RKO (cell line): ENCODE measurements at places on chromosomes 4 and X.

- peak; percentile 62 for DNase-seq
Observed at GRCh38 chrX:41335958-41336331, 2.0 kb downstream of the DDX3X start.

- DNase-seq: no peak
Observed at GRCh38 chr4:122814426-122814825, 12.2 kb upstream of the FGF2 start.

- DNase-seq: no peak
Observed at GRCh38 chrX:50107470-50107869, 93.3 kb downstream of the AKAP4 start.

DNA sequence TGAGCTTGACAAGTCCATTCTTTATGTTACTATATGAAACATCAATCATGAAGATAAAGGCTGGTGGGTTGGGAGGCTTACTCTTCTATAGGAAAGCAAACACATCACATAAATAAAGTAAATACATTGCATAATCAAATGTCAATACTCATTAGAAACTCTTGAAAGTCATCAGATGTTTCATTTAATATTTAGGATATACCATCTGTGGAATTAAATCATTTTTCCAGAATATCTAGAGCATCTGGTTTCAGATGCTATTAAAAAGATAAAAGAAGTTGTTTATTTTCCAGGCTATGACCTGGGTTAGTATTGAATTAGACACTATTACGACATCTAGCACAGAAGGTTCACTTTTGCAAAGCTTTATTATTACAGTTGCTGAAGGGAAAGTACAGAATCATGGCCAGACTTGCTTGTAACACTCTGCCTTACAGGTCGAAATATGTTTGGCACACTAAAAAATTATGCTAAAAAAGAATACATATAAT is 72.6 kb downstream of the METTL14 start:
- DNase-seq: no peak

DNA sequence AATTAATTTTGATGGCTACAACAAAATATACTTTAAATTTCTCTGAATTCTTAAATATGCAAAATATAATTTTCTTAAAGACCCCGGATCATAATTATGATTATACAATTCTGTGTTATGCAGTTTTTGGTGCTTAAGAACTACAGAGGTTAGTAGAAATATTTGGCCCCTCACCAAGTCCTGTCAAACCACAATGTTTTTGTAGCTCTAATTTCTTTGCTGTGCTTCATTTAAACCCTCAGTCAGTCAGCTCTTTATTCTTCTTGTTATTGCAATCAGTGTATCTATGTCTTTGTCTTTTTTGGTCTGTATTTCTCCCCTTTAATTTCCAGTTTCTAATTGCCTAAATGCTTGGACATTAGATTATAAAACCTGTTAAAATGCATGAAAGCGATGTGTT is 186.1 kb downstream of the CAMK2D start:
- no peak for DNase-seq

- DNase-seq: peak; percentile 38
Observed at GRCh38 chrX:49761481-49761880, 65.7 kb upstream of the PAGE1 start.

DNA sequence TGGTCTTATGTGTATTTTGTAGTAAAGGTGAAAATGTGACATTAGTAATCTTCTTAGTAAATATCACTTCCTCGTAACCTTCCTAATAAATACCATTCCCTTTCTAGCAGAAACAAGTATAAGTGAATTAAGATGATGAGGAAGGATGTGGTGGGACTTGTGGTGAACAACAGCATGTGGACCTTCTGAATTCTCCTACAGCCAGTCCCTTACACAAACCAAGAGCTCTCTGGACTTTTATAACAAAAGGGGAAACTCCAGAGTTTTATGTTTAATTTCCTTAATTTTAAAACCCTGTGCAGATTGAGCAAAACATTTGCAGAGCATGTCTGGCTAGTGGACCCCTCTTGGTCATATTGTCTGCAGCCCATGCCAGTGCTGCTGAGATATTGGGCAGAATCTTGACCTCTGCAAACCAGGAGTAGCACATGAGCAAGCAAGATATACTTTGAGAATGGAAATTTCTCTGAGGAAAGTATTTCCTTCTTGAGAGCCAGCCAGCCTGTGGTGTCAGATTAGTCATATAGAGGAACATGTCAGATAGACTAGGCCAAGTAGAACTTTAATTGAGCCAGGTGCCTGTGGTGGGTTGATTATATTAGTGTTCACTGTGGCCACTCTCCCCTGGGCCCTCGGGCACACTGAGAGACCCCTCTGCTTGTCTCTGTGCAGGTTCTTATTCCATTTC is 328.2 kb downstream of the DKK2 start:
- peak; percentile 2 for DNase-seq

- DNase-seq: no peak
Observed at GRCh38 chr4:152705903-152706302, 26.1 kb upstream of the TMEM154 start.

GRCh38 chr4:159142241-159142640 is 39.4 kb downstream of the RAPGEF2 start:
- DNase-seq: no peak

GRCh38 chrX:106752101-106752678 is 25.7 kb downstream of the RNF128 start:
- peak; percentile 23 for DNase-seq

- no peak for DNase-seq
Observed at GRCh38 chrX:153662266-153662665, 11.3 kb downstream of the PNCK start.

DNA sequence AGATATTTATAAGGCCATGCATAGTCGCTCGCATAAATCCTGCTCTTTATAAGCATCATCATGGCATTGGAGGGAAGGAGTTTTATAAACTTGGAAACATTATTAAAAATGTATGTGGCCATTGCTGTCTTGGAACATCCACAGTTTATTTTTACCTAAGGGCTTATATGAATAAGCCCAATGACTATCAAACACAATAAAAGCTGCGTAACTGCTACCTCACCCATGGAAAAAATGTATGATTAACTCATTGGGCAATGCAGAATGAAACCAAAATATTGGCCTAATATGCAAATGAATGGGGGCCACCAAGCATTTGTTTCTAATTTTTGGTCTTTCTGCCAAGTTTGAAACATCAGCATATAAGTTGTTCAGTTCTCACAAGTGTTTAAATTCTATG is 19.1 kb downstream of the GEMIN8 start:
- no peak for DNase-seq

- DNase-seq: no peak
Observed at GRCh38 chrX:123590842-123591486, 141.9 kb downstream of the THOC2 start.

GRCh38 chr4:3483471-3483921 is 20.4 kb downstream of the DOK7 start:
- DNase-seq: no peak

DNA sequence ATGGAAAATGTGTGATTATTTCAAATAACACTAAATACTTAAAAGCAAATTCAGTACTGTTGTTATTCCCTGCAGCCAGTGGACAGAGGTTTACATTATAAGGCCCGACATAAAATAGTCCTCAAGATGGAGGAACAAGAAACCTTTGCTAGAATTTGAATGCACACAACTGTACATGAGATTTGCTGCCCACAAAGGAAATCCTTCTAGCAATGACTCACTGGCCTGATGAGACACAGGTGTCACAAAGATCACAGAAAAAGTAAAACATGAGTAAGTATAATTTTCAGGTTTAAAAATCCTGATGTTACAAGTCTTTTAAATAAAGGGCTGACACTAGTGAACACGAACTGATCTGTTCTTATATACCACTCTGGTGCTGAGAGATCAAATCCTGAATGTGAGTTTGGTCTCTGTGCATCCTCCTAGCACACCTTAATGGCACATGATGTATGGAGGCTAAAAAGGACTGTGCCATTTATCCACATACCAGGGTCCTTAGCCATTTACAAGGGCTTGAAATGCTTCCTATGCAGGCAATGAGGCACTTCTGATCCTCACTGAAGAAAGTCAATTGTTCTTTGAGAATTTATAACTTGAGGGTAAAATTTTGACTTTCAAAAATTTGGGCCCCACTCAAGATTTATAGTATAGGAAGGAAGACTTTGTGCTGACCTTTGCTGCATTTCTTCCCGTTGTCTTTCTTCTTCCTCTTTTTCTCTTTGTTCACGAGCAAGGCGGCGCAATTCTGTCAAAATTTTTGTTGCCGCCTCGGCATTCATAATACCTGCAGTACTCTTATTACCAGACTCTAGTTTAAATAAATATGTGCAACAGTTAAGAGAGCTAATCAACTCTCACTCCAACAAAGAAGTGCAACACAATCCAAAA is 23.0 kb downstream of the MAP7D3 start:
- DNase-seq: no peak

DNA sequence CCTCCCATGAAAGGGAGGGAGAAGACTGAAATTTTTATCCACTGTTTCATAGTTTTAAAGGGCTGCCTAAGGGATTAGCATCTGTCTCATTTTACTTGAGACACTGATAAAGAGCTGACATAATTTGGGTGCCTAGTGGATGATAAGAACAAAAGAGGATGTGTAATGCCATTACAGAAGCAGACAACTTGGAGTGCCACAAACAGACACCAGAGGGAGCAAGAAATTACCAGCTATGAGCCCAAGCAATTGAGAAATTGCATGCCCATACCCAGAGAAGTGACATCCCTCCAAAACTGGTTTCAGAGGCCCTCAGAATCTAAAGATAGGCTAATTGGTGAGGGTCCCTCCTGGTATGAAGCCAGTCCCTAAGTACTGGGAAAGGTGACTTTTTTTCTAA is 38.5 kb upstream of the POU3F4 start:
- DNase-seq: peak; percentile 72

- DNase-seq: no peak
Observed at GRCh38 chr4:11702886-11703557, 274.3 kb upstream of the HS3ST1 start.

GRCh38 chr4:155769090-155769489 is 10.3 kb downstream of the GUCY1B1 start:
- DNase-seq: no peak

- no peak for DNase-seq
Observed at GRCh38 chr4:151806511-151806927, 45.7 kb upstream of the GATB start.

DNA sequence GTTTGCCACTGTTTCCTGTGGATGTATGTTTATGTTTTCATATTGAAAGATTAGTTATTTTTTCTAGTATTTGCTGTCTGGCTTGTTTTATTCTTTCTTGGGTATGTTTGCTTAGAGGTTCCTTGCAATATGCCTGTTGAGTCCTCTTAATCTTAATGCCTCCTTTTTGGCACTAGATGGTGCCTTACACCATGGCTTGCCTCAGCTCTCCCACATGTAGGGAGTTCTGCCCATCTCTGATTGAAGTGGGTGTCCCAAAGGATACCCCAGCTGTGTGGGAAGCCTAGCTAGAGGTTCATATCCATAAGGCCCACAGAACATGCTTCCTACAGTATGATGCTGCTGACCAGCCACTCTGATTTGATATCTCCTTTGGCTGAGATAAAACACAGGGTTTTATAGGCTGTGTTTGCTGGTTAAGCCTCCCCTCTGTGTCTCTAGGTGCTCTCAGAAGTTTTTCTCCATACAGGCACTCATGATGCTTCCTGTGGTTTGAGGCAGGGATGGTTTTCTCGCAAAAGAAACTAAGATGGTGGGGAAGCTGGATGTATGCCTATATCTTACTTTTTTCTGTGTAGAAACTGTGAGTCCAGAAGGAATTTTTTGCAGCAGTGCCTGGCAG is 162.4 kb downstream of the ASB9 start:
- DNase-seq: no peak

GRCh38 chr4:75599647-75600046 is 30.7 kb downstream of the CDKL2 start:
- DNase-seq: no peak

GRCh38 chrX:69025802-69026301 is 139.4 kb downstream of the PJA1 start:
- DNase-seq: no peak

GRCh38 chr4:76607846-76608245 is 172.8 kb downstream of the SHROOM3 start:
- no peak for DNase-seq

- DNase-seq: no peak
Observed at GRCh38 chr4:39353478-39354253, 12.5 kb downstream of the RFC1 start.

GRCh38 chr4:41787931-41788330 is 39.4 kb upstream of the PHOX2B start:
- no peak for DNase-seq

GRCh38 chr4:39062094-39062769 is at the start of gene KLHL5:
KLHL5 (plus strand) TSS chr4:39062232; CDS start chr4:39062653, 421 bp downstream.
- no peak for DNase-seq

DNA sequence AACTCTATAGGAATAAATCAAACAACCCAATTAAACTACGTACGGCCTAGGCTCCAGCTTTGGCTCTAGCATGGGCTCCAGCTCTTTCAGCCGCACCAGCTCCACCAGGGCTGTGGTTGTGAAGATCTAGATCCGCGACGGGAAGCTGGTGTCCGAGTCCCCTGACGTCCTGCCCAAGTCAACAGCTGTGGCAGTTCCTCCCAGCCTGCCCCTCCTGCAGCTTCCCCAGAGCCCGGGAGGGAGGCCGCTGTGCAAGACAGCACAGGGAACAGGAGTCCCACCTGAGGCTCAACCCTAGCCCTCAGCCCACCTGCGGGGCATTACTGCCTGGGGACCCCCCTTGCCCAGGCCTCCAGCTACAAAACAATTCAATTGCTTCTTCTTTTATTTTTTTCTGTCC is 2680.3 kb downstream of the PCDH7 start:
- DNase-seq: no peak

- no peak for DNase-seq
Observed at GRCh38 chr4:1990348-1990645, 18.5 kb downstream of the NELFA start.

- no peak for DNase-seq
Observed at GRCh38 chr4:18756671-18757070, 735.1 kb upstream of the LCORL start.

DNA sequence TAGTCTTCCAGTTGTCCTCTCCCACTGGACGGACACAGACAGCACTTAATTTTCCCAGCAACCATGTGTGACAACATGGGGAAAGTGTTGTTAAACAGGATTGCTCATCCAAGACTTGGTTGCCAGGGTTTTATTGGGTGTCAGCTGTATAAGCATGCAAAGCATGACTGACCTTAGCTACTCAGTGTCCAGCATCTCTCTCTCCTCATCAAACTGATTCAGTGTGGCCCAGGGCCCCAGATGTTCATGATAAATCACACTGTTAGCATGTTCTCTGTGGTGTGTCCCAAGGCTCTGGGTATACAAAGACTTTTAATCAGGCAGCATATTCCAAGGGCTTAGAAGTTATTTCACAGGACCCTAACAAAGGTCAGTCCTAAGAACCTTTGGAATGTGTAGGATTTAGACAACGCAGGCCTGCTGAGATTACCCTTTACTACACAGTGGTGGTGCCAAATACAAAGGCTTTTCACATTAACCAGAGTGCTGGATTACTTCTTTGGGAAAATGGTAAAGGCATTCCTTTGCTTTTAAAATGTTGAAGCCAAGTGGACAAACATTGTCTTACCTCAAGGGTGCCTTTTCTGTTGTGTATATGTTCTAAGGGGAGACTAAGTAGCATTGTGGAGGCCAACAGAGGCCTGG is 213.3 kb downstream of the GLUD2 start:
- DNase-seq: no peak
